Fibroblast of mammary gland (primary cell): ENCODE measurements at places on chromosomes 12 and 14.

DNA sequence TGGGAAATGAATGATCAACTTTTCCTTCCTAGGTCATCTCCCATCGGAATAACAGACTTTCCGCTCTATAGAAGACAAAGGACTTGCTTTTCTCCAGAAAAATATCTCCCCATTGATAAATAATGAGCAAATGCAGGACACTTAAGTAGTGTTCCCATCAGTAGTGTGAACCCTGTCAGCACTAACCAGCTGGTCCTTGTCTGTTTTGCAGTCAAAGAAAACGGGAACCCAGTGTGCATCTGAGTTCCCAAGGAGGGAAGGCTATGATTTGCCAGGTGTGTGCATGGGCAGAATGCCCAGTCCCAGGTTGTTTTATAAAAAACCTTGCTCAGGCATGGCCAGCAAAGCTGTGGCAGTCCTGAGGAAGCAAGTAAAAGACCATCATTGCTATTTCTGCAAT is 256.5 kb upstream of the HMGA2 start:
- DNase-seq = no peak

DNA sequence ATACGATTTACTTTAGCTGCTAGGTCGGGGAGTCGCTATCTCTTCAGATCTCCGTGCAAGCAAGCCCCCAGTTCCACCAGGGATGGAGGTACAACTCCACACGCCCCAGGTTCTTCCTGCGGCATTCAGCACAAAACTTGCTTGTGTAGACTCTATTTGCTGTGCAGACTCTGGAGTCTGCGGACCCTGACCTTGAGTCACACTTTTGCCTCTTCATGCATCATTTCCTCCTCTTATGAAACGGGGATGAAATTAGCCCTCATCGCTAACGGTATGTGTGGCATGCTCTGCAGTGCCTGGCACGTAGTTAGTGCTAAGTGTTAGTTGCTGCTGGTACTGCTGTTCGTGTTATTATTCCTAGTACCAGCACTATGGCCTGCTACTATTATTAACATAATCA is 84.4 kb downstream of the TMEM132D start:
- DNase-seq = no peak

DNA sequence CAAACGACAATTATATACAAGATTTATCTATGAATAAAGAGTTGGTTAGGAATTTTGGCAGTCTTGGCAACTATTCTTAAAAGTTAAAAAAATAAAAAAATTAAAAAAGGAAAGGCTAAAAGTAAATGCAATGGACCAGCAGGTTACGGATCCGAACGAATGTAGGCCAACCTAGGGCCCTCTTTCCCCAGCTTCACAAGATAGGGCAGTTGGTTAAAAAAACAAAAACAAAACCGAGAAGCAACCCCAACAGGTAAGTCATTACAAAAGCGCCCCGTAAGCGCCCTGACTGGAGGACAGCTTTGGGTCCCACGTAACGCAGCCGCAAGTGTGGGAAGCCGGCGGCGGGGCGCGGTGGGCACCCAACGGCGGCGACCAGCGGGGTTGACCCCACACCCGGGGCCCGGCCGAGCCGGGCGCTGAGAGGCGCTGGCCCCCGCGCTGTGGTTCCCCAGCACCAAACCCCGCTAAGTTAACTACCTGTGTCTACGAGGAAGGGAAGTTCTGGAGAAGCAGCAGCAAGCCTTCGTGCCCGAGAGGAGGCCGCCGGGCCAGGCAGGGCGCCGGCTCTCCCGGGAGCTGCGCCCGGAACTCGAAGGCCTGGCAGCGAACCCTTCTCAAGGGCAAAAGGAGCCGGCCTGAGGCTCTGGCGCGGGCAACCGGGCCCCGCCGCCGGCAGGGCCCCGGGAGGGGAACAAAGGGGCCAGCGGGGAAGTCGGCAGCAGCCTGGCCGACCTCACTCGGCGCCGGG is 882 bp downstream of the HECTD1 start:
- DNase-seq = no peak

DNA sequence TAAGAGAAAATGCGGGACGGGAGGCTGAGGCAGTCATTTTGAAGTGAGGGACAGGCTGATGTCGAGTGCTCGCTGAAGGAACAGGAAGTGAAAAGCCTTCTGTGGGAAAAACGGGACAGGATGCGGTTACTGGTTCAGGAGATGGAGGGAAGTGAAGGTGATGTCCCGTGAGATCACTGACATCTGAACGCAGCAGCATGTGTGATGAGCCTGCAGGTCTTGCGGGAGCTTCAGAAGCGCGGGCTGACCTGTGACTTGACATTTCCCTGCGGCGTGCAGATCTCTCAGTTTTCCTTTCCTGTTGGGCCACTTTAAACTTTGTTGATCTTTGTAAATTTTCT is 77.8 kb downstream of the DDX51 start:
- DNase-seq = no peak

DNA sequence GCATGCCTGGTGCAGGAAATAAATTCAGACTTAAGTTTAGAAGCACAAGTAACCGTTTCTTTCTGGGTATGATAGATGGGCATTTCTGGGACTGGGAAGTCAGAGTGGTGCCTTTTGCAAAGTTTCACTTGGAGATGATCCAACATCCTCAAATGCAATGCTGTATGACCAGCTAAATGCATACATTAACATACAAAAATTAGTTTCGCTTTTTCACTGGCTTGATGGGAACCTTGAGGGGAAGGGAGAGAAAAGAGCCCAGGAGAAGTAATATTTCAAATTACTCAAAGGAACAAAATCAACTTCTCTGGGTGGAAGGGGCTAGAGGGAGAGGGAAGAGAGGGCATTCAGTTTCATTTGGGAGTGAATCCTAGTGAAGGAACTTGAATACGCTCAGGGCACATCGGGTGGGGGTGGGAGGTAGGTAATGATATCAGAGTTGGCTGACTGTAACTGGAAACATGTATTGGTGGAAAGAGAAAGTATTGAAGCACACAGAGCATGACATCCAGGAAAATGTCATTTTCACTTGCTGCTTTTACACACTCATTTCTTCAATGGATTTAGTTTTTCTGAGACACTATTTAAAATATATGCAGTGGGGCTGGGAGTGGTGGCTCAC is 175.5 kb downstream of the PTPRO start:
- no peak for DNase-seq

DNA sequence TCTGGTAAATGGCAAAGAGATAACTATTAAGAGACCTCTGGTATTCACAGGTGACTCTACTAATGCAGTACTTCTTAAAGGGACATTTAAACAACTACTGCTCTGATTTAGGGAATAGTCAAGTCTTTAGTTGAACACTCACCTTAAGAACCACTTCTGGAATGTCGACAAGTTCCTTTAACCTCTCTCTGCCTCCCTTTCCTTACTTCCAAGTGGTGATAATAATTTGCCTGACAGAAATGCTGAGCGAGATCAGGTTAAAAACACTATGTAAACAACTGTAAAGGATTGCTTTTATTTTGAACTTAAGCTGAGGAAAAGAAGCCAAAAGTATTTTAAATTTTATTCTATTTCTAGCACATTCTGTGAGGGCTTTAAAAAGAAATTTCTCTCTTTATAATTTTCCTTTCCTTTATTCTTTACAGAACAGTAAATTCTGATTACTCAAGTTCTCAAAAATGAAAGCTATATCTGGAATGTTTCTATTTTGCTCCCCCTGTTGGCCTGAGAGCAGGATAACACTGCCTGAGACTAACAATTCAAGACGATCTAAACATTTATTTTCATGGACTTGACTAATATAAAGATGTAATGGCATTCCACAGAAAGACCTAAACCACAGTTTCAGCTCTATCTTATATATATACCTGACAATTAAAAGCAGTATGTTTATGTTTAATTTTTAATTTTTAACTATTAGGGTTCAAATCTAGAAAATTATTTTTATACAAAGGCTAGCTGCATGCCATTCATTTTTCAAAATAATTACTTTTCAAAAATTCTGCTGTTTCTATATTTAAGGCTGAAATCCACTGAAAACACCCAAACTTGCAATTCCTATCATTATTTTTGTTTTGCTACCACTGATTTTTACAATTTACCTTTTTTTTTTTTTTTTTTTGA is 29.2 kb downstream of the ZCCHC8 start:
- DNase-seq = peak; percentile 83

DNA sequence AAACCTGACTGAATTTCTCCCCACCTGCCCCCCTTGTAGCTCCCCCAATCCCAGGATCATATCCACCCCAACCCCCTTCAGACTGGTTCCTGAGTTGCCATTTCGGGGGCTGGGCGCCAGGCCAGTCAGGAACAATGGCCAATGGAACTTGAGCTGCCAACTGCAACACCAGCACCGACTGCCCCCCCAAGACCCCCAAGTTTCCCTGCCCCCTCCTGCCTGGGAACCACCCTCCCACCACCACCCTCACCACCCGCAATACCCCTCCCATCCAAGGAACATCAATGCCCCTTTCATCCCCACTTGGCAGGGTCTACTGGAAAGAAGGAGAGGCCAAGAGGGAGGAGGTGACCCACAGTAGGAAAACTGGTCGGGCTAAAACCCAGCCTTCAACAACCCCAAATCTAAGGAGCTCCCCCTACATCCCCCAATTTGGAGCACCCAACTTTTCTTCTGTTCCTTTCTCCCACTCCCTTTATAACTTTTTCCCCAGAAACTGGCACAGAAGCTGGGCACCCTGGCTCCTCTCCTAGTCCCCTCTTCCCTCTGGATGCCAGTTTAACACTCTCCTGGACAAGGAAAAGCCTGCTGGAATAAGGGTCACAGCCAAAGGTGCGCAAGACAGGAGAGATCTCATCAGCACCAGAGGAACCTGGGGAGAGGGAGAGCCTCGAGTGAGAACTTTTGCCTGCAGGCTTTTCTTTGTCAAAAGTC is 1.6 kb upstream of the NDRG2 start:
- DNase-seq = no peak

GRCh38 chr12:96401076-96401871 is 1.0 kb upstream of the CDK17 start:
- peak; percentile 89 for DNase-seq

DNA sequence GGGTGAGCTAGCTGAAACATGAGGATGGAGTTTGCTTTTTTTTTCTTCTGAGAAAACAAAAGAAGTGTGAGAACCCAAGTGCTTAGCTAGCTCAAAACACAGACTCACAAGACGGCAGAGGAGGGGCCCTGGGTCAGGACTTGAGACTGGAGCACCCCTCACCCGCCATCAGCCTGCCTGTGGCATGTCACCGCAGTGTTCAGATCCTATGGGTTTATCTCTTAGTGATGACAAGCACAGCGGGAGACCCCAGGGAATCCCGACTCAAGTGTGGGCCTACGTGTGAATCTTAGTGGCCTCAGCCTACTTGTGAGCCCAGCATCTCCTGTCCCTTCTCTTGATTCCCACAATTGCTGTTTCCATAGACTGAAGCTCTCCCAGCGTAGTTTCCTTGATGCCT is 22.9 kb downstream of the DYRK4 start:
- DNase-seq = no peak

DNA sequence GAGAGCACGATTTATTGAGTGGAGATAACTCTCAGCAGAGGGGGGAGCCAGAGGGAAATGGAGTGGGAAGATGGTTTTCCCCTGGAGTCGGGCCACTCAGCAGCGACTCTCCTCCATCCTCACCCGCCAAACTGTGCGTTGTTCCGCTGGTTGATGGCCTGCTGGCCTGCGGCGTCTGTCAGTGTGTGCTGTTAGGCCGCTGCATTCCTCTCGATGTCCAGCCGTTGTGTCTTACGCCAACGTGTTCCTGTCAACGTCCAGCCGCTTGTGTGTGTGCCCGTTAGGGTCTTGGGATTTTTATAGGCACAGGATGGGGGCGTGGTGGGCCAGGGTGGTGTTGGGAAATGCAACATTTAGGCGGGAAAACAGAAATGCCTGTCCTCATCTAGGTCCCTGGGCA is 69.2 kb downstream of the PTPRQ start:
- DNase-seq = no peak
